ENCODE measurements at places on chromosomes 6 and 20. TPM values are rescaled to one million over a fixed set of nuclear protein-coding genes. Genes with fewer than 3 reads are reported as not detected.

GRCh38 chr20:2005831-2006426 lies 12.1 kb upstream of the PDYN start:
- H3K4me1 ChIP-seq, result no peaks in the 10 kb centered on the region
- no peaks in the 10 kb centered on the region for H3K36me3 ChIP-seq
- H3K4me3 ChIP-seq, result no peak overlapping the region
- H3K27ac ChIP-seq, result no peak overlapping the region

- H3K27me3 ChIP-seq, result no peaks in the 10 kb centered on the region
- no peaks in the 10 kb centered on the region for H3K36me3 ChIP-seq
- no peak for DNase-seq
- no peaks in the 10 kb centered on the region for H3K4me1 ChIP-seq
Observed at GRCh38 chr6:92559611-92560010, 859.7 kb downstream of the EPHA7 start.

DNA sequence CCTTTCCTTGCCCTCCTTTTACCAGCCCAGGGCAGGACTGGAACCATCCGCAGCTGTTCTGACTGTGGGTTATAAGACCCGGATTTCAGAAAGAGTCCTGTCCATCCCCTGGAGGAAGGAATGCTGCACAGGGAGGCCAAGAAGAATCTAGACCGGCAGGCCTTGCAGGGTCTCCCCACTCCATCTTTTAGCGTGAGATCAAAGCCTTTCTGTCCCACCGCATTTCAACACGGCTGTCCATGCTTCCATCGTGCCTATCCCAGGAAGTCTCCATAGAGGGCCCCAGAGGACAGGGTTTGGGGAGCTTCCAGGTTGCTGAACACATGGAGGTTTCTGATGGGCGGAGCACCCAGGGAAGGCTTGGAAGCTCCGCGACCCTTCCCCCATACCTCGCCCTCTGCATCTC lies 79.3 kb upstream of the AGPAT4 start:
- no peaks in the 10 kb centered on the region for H3K27me3 ChIP-seq
- no peak for DNase-seq
- H3K36me3 ChIP-seq, result no peaks in the 10 kb centered on the region
- H3K27ac ChIP-seq, result no peak overlapping the region
- H3K4me1 ChIP-seq, result peaks cover 14% of the 10 kb centered on the region
- H3K4me3 ChIP-seq, result no peak overlapping the region

GRCh38 chr20:8940326-8940725 lies 128.6 kb upstream of the PLCB4 start:
- no peaks in the 10 kb centered on the region for H3K27me3 ChIP-seq
- no peaks in the 10 kb centered on the region for H3K4me1 ChIP-seq
- no peak overlapping the region for H3K27ac ChIP-seq

The RIPOR3 gene
- not detected for total RNA-seq

DNA sequence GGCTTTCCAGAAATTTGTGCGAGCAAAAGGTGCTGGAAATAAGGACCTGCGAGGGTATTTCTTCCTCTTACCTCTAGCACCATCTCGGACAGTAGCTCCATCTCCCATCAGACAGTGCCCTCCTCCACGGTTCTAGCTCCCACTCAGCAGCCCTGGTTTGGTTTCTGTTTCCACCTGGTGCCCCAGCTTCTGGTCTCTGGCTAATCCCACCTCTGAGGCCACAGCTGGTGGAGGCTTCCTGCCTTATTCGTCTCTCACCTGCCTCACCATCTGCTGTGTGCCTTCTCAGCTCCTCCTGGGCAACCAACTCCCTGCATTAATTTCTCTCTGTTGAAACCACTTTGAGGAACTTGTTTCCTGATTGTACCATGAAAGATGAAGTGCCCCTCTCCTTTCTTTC lies 162.4 kb upstream of the CDYL start:
- H3K4me1 ChIP-seq, result peaks cover 4% of the 10 kb centered on the region
- no peaks in the 10 kb centered on the region for H3K36me3 ChIP-seq
- no peak for DNase-seq
- H3K27me3 ChIP-seq, result peaks cover 12% of the 10 kb centered on the region
- H3K27ac ChIP-seq, result no peak overlapping the region
- H3K4me3 ChIP-seq, result no peak overlapping the region

The NKX2-2 gene
- not detected for total RNA-seq

GRCh38 chr6:105550955-105551620 lies 148.2 kb upstream of the PREP start:
- H3K4me1 ChIP-seq, result peaks cover 8% of the 10 kb centered on the region
- H3K27ac ChIP-seq, result no peak overlapping the region
- H3K4me3 ChIP-seq, result no peak overlapping the region
- peaks cover 6% of the 10 kb centered on the region for H3K27me3 ChIP-seq
- H3K36me3 ChIP-seq, result peaks cover 13% of the 10 kb centered on the region
